ENCODE measurements at places on chromosomes 3 and 15. TPM values are rescaled to one million over a fixed set of nuclear protein-coding genes. Genes with fewer than 3 reads are reported as not detected.
A peak's percentile ranks its signal among the peaks of the same experiment; 100 is the strongest.

DNA sequence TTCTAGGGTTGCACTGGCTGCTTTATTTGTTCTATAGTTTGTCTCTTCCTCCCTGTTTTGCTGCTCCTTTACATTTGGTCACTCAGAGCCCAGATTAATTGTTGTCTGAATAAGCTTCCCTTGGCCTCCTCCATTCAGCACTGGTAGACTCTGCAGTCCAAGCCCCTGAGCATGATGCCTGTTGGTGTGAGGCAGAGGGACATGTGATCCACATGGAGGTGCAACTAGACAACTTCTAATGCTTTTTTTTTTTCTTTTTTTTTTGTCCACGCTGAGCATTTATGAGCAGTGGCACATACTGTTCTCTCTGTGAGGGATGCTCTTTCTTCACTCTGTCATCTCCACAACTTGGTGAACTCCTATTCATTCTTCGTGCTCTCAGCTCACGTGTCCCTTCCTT, 167.3 kb upstream of the TBC1D5 start:
- no peaks in the 10 kb centered on the region for H3K36me3 ChIP-seq
- no peak overlapping the region for H3K4me3 ChIP-seq
- H3K4me1 ChIP-seq: no peaks in the 10 kb centered on the region
- H3K27ac ChIP-seq: no peak overlapping the region
- no peaks in the 10 kb centered on the region for H3K27me3 ChIP-seq

- H3K27ac ChIP-seq: no peak overlapping the region
- H3K36me3 ChIP-seq: no peaks in the 10 kb centered on the region
- peaks cover 5% of the 10 kb centered on the region for H3K4me1 ChIP-seq
- no peaks in the 10 kb centered on the region for H3K27me3 ChIP-seq
- no peak overlapping the region for H3K4me3 ChIP-seq
These were observed 140.2 kb downstream of the TPRA1 start for GRCh38 chr3:127450331-127450730.

DNA sequence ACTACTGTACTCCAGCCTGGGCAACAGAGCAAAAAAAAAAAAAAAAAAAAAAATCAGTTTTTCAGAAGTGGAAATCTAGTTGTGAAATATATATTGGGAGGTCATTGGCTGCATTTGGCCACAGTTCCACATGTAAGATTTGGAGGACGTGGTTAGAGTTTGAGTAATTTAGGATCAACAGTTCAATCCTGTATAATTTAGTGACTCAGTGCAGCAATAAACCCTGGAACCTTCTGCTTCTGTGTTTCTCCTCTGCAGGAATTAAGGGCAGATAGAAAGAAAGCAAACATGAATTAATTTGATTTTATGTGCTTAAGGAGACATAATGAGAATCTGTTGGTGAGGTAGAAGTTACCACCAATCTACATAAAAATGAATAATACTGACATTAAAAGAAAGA, 347.0 kb downstream of the PTPRG start:
- no peak overlapping the region for H3K4me3 ChIP-seq
- H3K27me3 ChIP-seq: no peaks in the 10 kb centered on the region
- H3K36me3 ChIP-seq: no peaks in the 10 kb centered on the region

GRCh38 chr15:47460795-47461573, 256.3 kb upstream of the SEMA6D start:
- H3K27ac ChIP-seq: no peak overlapping the region
- no peaks in the 10 kb centered on the region for H3K4me1 ChIP-seq
- H3K4me3 ChIP-seq: no peak overlapping the region
- H3K36me3 ChIP-seq: no peaks in the 10 kb centered on the region

DNA sequence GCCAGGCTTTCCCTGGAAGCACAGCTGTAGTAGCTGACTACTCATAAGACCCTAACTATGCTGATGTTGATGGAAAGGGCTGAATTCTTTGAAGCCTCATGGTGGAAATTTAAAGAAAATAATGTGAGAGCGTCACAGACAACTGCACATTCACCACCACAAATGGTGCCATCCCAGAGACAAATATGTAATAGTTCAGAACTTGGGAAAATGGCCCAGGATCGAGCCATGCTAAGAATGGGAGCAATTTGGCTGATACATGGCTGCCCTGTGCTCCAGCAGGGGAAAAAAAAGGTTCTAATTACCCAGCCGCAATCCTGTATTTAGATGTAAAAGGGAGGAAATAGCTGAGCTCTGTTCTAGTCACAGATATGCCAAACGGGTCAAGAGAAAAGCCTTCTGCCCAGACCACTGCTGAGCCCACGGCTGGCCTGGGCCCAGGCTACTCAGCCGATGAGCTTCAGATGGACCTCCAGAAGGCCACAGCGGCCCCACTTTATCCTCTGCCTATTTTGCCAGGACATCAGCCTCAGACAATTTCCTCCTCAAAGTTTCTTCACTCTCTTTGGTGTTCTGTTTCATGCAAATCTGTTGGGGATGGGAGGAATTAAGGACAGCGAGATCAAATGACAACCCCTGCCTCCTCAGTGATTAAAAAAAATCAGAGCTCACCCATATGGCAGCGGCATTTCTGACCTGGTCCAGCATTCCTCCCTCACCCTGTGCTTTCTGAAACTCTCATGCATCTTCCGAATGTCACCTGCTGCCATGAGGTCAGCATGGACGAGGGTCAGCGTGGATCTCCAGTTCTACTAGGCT, 54.5 kb upstream of the MEX3B start:
- DNase-seq: no peak
- no peak overlapping the region for H3K4me3 ChIP-seq
- peaks cover 11% of the 10 kb centered on the region for H3K27me3 ChIP-seq
- H3K4me1 ChIP-seq: no peaks in the 10 kb centered on the region
- no peak overlapping the region for H3K27ac ChIP-seq

- H3K27ac ChIP-seq: no peak overlapping the region
- no peak for DNase-seq
- peaks cover 68% of the 10 kb centered on the region for H3K27me3 ChIP-seq
These were observed 167.6 kb downstream of the ABHD5 start for GRCh38 chr3:43858294-43858701.

GRCh38 chr15:46326173-46326572, 691.3 kb downstream of the SQOR start:
- H3K36me3 ChIP-seq: no peaks in the 10 kb centered on the region
- H3K4me1 ChIP-seq: no peaks in the 10 kb centered on the region
- H3K27ac ChIP-seq: no peak overlapping the region

DNA sequence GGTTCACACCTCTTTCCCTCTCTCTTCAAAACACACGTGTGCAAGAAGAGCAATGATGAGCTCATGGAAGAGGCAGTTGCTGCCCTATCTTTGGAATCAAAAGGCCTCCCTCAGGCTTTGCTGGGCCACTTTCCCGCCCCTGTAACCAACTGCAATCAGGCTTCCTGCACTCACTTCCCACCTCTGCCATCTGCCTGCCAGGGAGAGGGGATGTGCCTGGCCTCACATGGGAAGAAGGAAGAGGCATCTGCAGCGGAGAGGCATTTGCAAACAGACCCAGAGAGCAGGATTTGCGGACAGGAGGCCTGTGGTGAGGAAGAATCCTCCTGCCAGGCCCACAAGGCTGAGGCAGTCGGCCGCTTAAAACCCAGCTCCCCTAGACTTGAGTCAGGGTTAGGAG, 175.6 kb upstream of the ATP10A start:
- DNase-seq: no peak
- no peaks in the 10 kb centered on the region for H3K36me3 ChIP-seq
- H3K4me3 ChIP-seq: no peak overlapping the region
- H3K4me1 ChIP-seq: no peaks in the 10 kb centered on the region
- no peak overlapping the region for H3K27ac ChIP-seq
- H3K27me3 ChIP-seq: no peaks in the 10 kb centered on the region

DNA sequence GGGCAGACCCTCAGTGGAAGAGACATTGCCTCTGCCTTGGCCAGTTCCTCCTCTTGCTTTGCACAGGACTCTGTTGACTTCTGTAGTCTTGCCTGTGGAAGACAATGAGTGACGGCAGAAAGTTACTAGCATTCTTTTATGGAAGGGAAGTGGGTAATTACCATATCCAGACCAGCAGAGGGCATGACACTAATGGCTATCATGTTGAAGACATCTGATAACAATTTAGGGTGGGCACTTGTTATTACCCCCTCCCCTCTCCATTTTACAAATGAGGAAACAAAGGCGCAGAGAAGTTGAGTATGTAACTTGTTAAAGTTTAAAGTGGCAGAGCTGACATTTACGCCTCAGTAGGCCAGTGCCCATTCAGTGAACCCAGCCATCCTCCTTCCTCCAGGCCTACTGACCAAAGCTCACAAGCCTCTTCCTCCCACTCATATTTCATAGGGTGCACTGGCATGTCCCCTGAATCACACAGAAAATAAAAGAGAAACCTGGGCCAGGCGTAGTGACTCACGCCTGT, 48.2 kb upstream of the FMN1 start:
- H3K4me1 ChIP-seq: no peaks in the 10 kb centered on the region
- H3K4me3 ChIP-seq: no peak overlapping the region
- DNase-seq: no peak
- no peaks in the 10 kb centered on the region for H3K36me3 ChIP-seq
- H3K27me3 ChIP-seq: peaks cover 4% of the 10 kb centered on the region
- H3K27ac ChIP-seq: no peak overlapping the region

DNA sequence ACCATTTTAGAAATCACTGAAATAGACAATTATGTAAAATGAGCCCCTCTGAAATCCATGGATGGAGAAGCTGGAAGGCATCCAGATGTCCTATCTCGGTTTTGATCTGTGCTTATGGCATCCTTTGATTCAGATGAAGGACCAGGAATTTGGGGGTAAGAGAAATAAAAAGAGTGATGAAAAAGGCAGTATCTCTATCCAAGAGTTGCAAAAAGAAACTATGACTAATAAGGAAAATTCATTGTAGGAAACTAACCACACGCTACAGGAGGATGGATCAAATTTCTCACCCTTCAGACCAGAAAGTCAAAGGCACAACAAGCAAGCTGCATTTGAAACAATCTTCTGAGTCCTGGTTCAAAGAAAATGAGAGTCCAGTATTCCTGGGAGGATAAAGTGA, 34.8 kb downstream of the SRGAP3 start:
- no peaks in the 10 kb centered on the region for H3K36me3 ChIP-seq
- no peaks in the 10 kb centered on the region for H3K4me1 ChIP-seq
- DNase-seq: no peak
- H3K27me3 ChIP-seq: no peaks in the 10 kb centered on the region

DNA sequence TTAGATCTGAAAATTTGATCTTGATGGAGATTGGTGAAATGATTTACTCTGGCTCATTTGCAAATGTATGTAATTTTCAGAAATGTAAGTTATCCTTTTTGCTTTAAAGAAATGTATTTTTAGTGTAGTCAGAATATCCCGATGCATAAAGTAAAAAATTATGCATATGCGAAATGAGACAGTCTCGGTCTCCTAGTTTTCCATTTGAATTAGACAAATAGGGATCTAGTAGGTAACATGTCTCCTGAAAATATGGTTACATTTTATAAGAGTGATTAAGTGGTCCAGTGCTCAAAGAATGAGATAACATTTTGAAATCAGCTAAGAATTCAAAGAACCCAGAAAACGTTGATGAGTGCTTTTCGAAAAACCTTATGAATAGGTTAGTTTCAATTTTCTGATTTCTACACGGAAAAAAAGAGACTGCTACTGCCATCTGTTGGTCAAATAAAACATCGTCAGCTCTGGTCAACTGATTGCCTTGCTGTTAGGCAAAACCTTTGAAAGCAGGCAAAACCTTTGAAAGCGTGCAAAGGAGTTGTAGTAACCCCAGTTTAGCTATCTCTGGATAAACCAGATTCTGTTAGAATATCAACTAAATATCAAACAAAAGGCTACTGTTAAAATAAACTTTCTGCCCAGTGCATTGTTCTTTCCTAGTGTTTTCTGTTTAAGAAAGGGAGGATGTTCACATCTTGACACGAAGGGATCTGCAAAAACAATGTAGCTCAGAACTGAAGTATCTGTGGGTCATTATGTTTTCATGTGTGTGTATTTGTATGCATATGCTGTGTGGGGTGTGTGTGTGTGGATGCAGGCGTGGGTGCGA, 59.3 kb upstream of the CHMP2B start:
- no peak overlapping the region for H3K27ac ChIP-seq
- DNase-seq: no peak
- peak overlapping the region; percentile 42 for H3K4me3 ChIP-seq
- H3K4me1 ChIP-seq: peaks cover 4% of the 10 kb centered on the region

Gene DPPA2
- not detected for total RNA-seq

DNA sequence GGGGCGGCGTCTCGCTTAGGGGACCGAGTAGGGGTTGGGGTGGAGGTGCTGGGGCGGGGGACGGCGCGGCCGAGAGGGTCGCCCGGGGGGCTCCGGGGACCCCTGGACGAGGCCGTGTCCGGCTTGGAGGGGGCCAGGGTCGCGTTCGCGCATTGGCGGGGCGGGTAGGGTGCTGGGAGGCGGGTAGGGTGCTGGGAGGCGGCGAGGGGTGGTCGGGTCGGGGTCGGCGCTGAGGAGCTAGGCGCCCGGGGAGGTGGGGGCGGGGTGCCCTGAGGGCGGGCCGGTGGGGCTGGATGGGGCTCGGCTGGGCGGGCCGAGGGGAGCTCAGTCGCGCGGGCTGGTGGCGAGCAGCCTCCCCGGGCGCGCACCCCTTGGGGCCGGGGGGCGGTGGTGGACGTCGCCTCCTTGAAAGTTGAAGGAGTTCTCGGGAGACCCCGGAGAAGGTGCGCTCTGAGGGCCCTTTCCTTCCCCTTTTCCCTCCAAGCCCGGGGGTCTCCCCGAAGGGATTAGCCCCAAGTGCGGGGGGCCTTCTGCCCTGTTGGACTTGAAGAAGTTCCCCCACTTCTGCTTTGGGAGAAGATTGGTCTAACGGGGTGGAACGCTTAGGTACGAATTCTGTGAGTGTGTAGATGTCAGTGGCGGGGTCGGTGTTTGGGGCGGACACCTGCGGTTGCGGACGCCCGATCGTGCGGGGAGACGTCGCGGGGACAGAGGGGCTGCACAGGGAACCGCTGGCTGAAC, 543 bp downstream of the MEF2A start:
- no peaks in the 10 kb centered on the region for H3K36me3 ChIP-seq
- H3K27ac ChIP-seq: peak overlapping the region; percentile 97
- DNase-seq: peak; percentile 76
- no peaks in the 10 kb centered on the region for H3K27me3 ChIP-seq
- H3K4me3 ChIP-seq: peak overlapping the region; percentile 96

- H3K27me3 ChIP-seq: no peaks in the 10 kb centered on the region
- DNase-seq: no peak
- H3K36me3 ChIP-seq: peaks cover 73% of the 10 kb centered on the region
- peaks cover 4% of the 10 kb centered on the region for H3K4me1 ChIP-seq
- H3K4me3 ChIP-seq: no peak overlapping the region
- no peak overlapping the region for H3K27ac ChIP-seq
These were observed 116.4 kb downstream of the DUT start for GRCh38 chr15:48447657-48448056.

DNA sequence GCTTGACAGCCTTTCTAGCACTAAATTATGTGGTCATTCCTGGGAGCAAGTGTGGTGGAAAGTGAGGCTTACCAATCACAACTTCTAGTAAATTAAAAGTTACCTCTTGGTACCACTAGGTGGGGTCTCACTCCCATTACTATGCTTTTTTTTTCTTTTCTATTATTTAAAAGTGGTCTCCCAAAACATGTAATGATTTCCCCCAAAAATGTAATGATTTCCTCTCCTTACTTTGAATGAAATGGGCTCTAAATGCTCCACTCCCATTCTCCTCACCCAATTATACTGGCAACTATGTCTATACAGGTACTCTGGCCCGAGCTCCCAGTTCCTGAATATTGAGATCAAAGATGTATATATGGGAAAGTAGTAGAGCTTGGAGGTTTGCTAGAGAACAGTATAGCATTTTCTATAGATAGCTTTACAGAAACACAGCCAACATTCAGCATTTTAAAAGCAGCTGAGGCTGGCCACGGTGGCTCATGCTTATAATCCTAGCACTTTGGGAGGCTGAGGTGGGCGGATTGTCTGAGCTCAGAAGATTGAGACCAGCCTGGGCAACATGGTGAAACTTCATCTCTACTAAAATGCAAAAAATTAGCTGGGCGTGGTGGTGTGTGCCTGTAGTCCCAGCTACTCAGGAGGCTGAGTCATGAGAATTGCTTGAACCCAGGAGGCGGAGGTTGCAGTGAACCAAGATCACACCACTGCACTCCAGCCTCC, 70.9 kb downstream of the DCUN1D1 start:
- no peaks in the 10 kb centered on the region for H3K27me3 ChIP-seq
- peaks cover 4% of the 10 kb centered on the region for H3K4me1 ChIP-seq
- peak; percentile 19 for DNase-seq
- peaks cover 77% of the 10 kb centered on the region for H3K36me3 ChIP-seq
